ENCODE measurements at places on chromosomes 12 and 14.

DNA sequence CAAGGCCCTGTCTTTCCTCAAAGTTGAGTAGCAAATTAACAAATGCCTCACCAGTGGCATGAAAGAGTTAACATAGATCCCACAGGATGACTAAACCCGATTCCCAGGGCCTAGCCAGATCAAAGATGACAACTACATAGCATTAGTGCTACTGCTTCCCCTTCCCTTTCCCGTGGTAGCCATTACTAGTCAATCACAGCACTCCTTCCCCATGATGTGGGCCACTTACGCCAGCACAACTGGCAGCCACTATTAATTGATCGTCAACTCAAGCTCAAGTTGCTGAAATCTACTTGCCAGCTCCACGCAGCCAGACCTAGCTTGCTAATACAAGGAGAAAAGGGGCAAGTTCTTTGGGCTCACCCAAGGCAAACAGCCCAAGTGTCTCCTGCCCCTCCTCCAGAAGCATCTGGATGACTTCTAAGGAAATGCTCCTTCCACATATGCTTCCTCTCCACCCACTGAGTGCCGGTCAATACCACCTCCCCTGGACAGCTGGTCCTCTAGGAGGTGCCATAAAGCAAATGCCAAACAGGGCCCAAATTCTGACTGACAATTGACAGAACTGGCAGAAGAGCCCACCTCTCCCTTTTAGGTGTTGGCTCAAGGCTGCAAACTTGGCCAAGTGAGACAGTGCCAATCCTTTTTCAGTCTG, 72.6 kb downstream of the NUAK1 start:
- DNase-seq: no peak

DNA sequence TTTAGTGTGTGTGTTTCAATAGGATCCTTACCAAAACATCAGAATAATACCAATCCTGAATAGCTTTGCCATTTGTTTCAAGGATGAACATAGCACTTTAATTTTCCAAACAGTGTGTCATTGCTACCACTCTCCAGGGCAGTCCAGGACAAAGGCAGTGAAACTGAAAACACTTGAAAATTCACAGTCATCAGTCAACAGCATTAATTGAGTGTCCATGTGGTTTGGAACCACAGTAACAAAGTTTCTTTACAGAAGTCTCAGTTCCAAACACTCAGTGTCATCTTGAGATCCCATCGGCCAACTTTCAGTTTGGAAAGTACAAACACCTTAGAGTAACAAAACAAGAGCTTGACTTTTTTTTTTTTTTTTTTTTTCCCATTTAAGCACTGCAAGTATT, 228.4 kb upstream of the SOX5 start:
- DNase-seq: no peak

- DNase-seq: no peak
Measured at GRCh38 chr12:82672811-82673495, 13.8 kb upstream of the TMTC2 start.

DNA sequence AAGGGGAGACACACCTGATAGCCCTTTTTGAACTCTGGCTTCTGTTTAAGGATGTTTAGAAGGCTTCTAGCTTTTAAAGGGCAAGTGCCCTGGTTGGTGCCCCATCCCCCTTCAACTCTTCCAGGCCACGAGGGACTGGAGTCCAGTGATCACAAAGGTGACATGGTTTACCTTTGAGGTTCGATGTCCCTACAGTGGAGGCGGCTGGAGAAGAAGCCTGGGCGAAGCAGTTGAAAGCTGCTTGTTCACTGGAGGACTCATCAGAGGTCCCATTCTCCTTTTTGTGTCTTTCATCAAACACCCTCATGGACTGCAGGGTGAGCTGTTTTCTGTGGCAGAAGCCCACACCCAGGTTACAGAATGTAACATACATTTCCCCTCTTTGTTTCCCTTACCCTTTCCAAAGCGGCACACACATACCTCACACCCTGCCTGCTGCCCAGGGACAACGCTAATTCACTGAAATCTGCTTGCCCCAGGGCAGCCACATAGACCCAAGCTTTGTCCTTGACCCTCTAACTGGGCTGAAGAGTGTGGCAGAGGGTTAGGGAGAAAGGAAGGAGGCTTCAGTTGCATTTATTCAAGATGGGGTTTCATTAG, 7.7 kb downstream of the TBX3 start:
- DNase-seq: no peak

- no peak for DNase-seq
Measured at GRCh38 chr14:67618617-67619063, 1.1 kb upstream of the ARG2 start.

DNA sequence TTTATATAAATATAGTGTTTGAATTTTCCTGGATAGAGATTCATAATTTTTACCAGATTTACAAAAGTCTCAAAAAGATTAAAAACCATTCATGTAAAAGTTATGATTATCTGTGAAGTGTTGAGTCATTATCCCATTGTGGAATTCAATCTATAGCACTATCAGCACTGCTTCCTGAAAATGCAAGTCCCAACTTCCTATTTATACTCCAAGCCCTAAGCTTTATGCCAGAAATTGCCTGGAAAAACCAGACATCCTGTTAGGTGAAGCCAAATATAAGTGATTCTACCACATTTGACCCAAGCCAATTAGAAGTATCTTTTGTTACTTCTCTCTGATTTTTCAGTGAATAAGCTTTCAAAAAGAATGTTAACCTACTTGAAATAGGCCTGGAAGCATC, 129.1 kb downstream of the GPR135 start:
- no peak for DNase-seq

- DNase-seq: no peak
Measured at GRCh38 chr14:67987606-67988005, 168.0 kb downstream of the RAD51B start.

- DNase-seq: no peak
Measured at GRCh38 chr14:59069163-59069854, 119.2 kb upstream of the DAAM1 start.

GRCh38 chr12:13119826-13120225, 16.4 kb upstream of the GSG1 start:
- no peak for DNase-seq

- no peak for DNase-seq
Measured at GRCh38 chr12:49323524-49324097, 556 bp downstream of the TROAP start.

GRCh38 chr12:24038211-24038997, 88.9 kb upstream of the SOX5 start:
- no peak for DNase-seq

- no peak for DNase-seq
Measured at GRCh38 chr12:104553421-104553820, 96.7 kb downstream of the CHST11 start.

DNA sequence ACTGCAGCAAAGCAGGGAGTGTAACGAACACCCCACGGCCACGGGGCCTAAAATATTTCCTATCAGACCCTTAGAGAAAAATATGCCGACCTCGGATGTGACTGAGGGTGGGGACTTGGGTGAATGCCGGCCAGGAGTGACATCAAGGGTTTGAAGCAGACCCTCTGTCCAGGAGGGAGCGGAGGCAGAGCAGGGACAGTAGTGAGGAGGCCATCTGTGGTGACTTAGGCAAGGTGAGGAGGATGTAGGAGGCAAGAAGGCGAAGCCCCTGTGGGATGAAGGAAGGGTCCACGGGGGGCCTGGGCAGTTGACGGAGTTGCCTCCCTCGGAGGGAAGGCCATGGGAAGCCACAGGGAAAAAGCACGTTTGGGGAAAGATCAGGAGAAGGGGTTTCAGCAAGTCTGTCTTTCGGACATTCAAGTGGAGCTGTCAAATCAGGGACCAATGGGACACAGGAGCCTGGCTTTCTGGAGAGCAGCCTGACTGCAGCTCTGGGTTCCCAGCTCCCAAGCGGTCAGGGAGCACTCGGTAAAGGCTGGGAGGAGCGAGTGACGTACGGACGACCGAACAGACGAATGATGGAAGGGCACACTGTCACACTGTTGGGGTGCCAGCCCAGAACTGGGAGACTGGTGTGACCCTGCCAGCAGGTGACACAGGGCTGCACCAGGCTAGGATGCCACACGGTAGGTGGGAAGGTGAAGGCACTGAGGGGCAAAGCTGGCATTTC, 74.3 kb downstream of the MOK start:
- DNase-seq: no peak

DNA sequence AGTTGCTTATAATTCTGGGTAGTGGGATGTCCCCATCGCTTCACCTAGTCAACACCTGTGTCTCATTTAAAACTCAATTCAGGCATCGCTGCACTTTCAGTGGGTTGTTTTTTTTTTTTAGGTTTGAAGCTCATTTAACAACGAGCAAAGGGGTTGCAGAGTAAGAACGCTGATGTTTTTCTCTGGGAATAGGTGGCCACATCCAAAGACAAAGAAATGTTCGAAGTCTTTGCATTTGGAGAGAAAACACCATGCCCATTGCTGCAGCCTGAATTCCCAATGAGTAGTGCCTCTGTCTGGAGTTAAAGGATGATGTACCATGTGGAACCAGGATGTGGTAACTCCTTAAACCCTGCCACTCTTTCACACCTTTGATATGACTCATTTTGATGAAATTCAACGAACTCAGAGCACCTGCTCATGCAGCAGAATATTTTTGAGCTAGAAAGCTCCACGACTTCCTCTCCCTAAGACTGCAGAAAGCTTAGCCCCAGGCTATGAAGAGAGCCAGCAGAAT, 35.1 kb upstream of the BATF start:
- no peak for DNase-seq

DNA sequence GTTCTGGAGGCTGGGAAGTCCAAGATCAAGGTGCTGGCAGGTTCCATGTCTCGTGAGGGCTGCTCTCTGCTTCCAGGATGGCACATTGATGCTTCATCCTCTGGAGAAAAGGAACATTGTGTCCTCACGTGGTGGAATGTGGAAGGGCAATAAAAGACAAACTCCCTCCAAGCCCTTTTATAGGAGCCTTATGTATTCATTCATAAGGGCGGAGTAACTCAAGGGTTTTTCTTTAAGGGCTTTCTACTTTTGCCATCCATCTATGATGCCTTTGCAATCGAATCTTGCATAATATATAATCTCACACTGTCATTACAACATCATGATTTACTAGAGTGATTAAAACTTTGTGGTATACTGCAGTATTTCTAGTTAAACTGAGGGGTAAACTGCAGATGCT, 132.7 kb upstream of the DDHD1 start:
- DNase-seq: no peak

GRCh38 chr12:104292872-104293794, 10.4 kb upstream of the EID3 start:
- DNase-seq: no peak

DNA sequence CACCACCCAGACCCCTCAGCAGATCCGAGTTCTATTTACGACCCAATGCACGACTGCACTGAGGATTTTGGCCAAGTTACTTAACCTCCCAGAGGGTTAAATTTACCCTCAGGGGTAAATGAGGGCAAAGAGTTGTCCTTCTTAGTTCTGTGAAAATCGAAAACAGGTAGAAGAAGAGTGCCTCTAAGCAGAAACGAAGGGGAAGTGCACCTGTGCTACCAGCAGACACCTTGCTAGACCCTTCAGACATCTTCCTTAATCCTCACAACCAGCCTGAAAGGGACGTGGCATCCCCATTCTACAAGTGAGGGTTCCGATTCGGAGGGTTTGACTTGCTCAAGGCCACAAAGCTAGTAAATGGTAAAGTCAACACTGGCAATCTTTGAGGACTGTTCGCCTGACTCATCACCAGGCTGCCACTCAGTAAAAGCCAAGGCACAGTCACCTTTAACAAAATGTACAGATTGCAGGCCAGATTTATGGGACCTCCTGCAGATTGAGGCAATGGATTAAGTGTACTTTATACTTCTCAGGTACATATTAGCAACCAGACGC, 1.6 kb downstream of the GSG1 start:
- no peak for DNase-seq

- no peak for DNase-seq
Measured at GRCh38 chr12:19778172-19778571, 338.9 kb downstream of the AEBP2 start.

- no peak for DNase-seq
Measured at GRCh38 chr14:36647417-36647823, 14.2 kb upstream of the PAX9 start.

- no peak for DNase-seq
Measured at GRCh38 chr14:80387563-80387981, 176.3 kb upstream of the DIO2 start.

DNA sequence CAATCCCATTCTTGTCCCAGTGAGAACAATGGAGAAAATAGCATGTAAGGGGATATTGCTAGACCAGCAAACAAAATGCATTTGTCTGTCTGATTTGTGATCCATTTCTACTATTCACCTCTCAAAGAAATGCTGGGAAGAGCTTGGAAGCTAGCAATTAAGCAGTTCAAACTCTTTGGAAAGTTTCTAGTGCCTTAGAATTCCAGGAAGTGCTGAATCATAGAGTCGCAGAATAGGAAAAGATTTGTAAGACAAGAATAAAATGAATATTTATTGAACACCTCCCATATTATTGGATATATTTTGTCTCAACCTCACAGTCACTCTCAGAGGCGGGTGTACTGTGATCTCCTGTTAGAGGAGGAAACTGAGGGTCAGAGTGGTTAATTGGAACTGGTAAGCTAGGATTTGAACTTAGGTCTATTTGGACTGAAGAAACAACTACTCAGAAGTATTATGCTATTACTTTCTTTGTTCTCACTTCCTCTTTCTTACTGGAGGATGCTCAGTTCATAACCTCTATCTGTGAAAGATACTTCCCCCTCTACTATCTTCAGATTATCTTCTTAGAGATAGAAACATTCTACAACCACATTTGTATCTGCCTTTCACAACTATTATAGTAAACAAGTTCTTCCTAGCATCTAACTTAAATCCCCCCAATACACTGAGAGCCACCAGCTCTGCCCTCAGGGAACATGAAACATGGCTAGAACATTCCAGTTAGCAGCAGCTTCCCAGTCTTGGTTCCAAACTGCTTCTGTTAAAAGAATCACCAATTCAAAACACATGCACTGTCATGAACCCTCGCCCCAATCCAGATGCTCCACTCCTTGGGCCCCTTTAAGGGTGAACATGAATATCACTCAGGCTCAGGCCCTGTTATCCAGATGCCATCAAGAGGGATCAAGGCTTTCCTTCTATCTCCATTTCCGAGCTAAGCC, 64.2 kb downstream of the DRAM1 start:
- no peak for DNase-seq

DNA sequence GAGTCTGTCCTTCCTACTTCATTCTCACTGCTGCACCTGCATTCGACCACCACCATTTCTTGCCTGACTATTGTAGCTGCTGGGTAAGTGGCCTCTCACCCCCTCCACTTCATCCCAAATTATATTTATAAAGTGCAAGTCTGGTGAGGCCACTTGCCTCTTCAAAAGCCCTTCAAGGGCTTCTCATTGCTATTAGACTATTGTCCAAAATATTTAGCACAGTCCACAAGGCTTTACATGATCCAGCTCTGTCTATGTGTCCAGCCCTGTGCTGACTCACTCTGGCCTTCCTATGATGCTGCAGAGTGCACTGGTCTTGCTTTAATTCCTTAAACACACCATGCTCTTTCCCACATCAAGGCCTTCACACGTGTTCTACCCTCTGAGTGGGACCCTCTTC, 46.0 kb downstream of the PAH start:
- DNase-seq: no peak

DNA sequence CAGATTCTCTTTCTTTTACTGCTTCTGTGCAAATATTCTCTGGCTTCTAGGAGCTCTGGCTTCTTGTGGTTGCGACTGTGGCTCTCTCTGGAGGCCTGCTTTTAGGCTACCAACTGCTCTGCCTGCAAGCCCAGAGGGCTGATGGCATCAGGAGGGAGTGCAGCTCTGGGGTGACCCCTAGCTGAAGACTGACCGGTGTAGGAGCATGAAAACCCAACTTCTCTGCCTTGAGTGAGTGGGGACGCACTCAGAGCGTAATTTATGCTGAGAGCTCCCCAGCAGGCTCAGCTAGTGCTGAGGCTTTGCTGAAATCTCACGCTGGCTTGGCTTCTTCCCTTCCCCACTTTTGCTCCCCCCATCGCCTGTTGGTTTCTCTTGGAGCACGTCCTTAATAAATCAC, 29.9 kb upstream of the RBM19 start:
- no peak for DNase-seq

All from stimulated activated CD8-positive, alpha-beta memory T cell treated with anti-CD3 and anti-CD28 coated beads, Interleukin-2, amount 100 ng/mL, for 48 hours (primary cell).